Heart right ventricle (tissue), 16 donors: ENCODE measurements at places on chromosomes 6 and 20.

DNA sequence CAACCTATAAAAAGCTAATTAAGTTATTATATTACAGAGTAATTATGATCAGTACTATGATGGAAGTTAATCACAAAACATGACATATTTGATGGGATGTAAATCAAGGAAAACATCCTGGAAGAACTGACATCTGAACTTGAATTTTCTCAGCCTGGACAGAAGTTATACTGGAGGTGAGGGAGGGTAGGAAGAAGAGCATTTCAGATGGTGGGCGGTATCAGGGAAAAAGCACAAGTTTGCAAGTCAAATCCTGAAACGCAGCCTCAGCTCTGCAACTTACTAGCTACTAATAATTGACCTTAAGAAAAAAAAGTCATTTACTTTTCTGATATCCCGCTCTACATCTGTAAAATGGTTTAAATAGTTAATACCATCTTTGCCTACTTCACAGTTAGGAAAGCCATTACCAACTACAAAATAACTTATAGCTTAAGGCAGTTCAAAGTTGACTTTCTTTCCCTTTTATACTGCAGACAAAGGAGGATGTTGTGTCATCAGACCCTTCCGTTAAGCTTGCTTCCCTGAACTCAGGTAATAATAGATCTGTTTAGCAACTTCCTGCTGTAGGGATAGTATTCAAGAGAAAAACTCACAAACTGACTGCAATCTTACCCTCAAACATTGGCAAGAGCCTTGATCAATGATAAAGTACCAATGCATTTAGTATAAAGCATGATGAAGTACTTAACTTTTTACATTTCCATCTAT lies 21.0 kb downstream of the NOL7 start:
- H3K4me1 ChIP-seq = peaks cover 26% of the 10 kb centered on the region
- peaks cover 71% of the 10 kb centered on the region for H3K36me3 ChIP-seq
- no peak overlapping the region for H3K27ac ChIP-seq
- no peak overlapping the region for H3K4me3 ChIP-seq

- H3K36me3 ChIP-seq = no peaks in the 10 kb centered on the region
- no peak for DNase-seq
- peaks cover 9% of the 10 kb centered on the region for H3K4me1 ChIP-seq
- H3K27me3 ChIP-seq = no peaks in the 10 kb centered on the region
- no peak overlapping the region for H3K27ac ChIP-seq
Measured at GRCh38 chr6:155079985-155080452, 84.9 kb downstream of the TIAM2 start.

DNA sequence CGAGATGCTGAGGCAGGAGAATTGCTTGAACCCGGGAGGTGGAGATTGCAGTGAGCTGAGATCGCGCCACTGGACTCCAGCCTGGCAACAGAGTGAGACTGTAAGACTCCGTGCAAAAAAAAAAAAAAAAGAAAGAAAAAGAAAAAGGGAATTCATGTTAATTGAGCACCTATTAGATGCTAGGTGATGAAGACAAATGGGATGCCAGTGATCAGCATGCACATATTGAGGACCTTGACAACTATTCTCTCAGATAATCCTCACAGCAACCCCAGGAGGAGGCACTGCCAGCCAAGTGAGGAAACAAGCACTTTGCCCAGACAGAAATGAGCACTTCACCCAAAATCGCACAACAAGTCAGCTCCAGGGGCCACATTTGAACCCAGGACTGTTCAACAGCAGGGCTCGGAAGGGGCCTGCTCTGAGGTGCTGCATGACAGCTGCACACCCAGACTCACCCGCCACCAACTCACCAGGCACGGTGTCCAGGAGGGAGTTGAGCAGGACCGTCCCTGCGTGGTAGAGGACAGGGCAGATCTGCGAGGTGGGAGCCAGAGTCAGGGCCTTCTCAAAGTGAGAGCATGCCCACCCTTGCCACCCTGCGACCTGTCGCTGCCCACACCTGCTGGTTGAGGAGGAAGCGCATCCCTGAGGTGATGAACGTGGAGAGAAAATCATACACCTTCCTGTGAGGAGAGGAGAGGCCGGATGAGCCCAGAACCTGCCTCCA lies 4.6 kb downstream of the PLTP start:
- no peak for DNase-seq
- H3K36me3 ChIP-seq = peaks cover 53% of the 10 kb centered on the region
- H3K27me3 ChIP-seq = no peaks in the 10 kb centered on the region
- no peak overlapping the region for H3K4me3 ChIP-seq
- H3K4me1 ChIP-seq = peaks cover 13% of the 10 kb centered on the region
- H3K27ac ChIP-seq = no peak overlapping the region

DNA sequence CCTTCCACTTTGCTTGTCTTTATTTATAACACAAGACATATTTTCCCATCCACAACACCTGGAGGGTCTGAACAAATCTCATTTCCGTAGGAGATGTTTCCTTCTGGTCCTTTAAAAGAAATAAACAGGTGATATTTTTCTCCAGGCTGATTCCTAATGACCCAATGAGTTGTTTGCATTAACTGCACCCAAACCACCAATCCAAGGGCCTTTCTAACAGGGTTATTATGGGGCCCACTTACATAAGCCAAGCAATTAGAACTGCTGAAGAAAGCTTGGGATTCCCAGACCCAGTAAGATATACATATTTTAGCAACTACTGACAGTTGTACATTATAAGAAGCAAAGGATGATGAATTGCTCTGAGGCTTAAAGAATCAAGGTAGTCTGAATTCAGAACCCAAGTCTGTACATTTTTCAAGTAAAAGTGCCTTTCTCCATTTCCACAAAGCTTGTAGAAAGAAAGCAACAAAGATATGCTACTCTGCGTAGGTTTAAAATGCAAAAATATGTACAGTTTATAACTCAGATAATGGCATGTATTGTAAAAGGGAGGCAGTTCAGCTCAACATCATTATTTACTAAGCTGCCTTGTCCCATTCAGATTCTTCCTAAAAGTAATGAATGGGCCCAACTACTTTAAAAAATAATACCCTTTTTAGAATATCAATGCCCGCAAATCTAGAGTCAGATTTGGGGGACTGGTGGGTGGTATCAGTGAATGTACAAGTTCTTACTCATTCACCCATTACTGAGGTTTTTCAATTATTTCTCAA lies 120.0 kb downstream of the DST start:
- peaks cover 37% of the 10 kb centered on the region for H3K36me3 ChIP-seq
- H3K4me3 ChIP-seq = no peak overlapping the region
- H3K4me1 ChIP-seq = peaks cover 3% of the 10 kb centered on the region
- H3K27me3 ChIP-seq = no peaks in the 10 kb centered on the region
- no peak for DNase-seq
- peak overlapping the region; percentile 11 for H3K27ac ChIP-seq

GRCh38 chr6:46324706-46325105 lies 153.9 kb upstream of the ENPP5 start:
- DNase-seq = no peak
- H3K27me3 ChIP-seq = no peaks in the 10 kb centered on the region
- no peak overlapping the region for H3K27ac ChIP-seq
- H3K4me1 ChIP-seq = peaks cover 7% of the 10 kb centered on the region

DNA sequence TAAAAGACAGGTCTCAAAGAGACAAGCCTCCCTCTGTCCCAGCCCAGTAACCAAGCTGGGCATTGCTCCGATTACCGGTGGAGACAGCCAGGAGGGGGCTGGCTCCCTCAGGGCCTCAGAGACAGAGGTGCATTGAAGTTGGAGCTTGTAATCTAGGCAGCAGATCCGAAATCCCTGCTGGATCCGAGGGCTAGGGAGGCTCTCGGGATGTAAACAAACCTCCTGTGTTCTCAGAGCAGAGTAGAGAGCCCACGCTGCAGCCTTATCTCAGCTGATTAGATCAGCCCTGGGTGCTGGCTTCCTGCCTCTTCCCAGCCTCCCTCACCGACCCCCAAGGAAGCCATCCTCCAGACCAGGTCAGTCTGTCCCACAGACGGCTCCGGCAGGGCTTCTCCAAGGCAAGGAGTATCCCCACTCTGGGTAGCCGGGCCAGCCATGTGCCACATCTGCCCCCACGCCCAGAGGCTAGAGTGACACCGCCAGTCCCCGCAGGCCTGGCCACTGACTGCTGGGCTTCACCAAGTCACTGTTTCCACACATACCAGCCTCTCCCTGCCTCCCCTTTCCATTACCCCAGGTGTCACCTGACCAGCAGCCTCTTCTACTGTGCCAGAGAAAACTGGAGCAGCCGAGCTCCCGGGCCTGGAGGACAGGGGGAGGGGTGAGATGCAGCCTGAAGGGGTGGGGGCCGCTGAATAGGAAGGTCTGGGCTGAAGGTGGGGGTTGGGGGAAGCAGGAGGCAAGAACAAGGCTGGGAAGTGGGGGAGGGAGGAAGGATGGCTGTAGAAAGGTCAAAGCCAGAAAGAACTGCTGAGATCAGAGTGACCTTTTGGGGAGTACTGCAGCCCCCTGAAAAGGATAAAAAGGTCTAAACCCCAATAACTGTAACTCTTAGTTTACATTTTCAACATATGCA lies 6.0 kb downstream of the SDC4 start:
- no peaks in the 10 kb centered on the region for H3K27me3 ChIP-seq
- H3K4me1 ChIP-seq = peaks cover 88% of the 10 kb centered on the region
- DNase-seq = peak; percentile 63
- peak overlapping the region; percentile 90 for H3K27ac ChIP-seq

- no peak overlapping the region for H3K27ac ChIP-seq
- no peaks in the 10 kb centered on the region for H3K4me1 ChIP-seq
- H3K4me3 ChIP-seq = no peak overlapping the region
- H3K27me3 ChIP-seq = no peaks in the 10 kb centered on the region
Measured at GRCh38 chr6:135499441-135500340, 2.2 kb upstream of the AHI1 start.

DNA sequence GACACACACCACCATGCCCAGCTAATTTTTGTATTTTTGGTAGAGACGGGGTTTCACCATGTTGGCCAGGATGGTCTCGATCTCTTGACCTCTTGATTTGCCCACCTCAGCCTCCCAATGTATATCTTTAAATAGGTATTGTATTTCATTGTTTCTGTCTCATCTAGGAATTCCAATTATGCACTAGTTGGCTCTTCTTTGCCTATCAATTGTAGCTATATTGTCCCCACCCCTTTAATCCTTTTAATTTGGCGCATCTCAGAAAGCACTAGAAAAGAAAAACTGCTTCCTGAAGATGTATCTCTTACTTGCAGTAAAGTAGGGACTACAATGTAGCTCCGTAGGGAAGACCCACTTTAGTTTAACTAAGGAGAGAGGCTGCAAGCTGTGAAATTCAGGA lies 10.5 kb upstream of the MAVS start:
- H3K27me3 ChIP-seq = no peaks in the 10 kb centered on the region
- H3K36me3 ChIP-seq = no peaks in the 10 kb centered on the region
- no peak overlapping the region for H3K4me3 ChIP-seq
- H3K27ac ChIP-seq = no peak overlapping the region

- DNase-seq = no peak
- no peaks in the 10 kb centered on the region for H3K36me3 ChIP-seq
- no peaks in the 10 kb centered on the region for H3K4me1 ChIP-seq
- H3K4me3 ChIP-seq = no peak overlapping the region
- H3K27me3 ChIP-seq = no peaks in the 10 kb centered on the region
Measured at GRCh38 chr6:146581968-146582367, 16.8 kb upstream of the ADGB start.

DNA sequence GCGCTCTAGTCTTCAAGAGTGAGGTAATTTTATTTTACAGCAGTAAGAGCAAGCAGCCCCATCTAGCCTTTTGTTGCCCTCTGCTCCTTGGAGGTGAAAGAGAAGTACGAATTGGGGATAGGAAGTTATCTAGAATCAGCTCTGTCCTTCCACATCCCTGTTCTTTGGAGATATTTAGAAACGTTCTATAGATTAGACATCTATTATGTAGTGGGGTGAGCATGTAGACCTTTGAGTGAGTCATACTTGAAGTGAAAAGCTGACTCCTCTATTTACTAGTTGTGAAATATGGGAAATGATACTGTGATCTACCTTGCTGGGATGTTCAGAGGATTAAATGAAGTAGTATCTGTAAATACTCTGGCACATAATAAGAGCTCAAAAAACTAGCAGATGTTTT lies 36.0 kb upstream of the SLC35D3 start:
- H3K36me3 ChIP-seq = no peaks in the 10 kb centered on the region
- no peak for DNase-seq
- H3K27ac ChIP-seq = no peak overlapping the region
- no peaks in the 10 kb centered on the region for H3K27me3 ChIP-seq
- H3K4me1 ChIP-seq = no peaks in the 10 kb centered on the region
- no peak overlapping the region for H3K4me3 ChIP-seq

DNA sequence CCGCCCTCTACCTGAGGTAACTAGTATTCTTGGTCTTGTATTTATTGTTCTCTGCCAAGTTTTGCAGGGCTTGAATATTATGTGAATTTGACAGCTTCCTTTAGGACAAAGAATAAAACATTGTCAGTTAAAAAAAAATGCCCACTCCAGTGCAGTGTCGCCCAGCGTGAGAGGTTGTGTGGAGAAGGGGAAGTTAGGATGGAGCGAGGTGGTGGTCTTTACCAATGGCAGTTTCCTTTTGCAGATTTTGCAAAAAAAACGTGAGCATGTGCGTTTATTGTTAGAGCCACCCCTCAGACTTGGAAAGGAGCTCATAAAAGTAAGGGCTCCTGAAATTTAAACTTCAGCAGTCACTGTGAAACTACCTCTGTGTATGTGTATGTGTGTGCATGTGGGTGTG lies 28.3 kb downstream of the UST start:
- no peaks in the 10 kb centered on the region for H3K27me3 ChIP-seq
- no peaks in the 10 kb centered on the region for H3K4me1 ChIP-seq
- H3K4me3 ChIP-seq = no peak overlapping the region
- no peaks in the 10 kb centered on the region for H3K36me3 ChIP-seq
- H3K27ac ChIP-seq = no peak overlapping the region
- DNase-seq = no peak

GRCh38 chr20:35049776-35050352 lies 42.7 kb downstream of the TRPC4AP start:
- H3K4me1 ChIP-seq = peaks cover 7% of the 10 kb centered on the region
- no peaks in the 10 kb centered on the region for H3K36me3 ChIP-seq
- H3K27ac ChIP-seq = peak overlapping the region; percentile 66
- no peaks in the 10 kb centered on the region for H3K27me3 ChIP-seq

DNA sequence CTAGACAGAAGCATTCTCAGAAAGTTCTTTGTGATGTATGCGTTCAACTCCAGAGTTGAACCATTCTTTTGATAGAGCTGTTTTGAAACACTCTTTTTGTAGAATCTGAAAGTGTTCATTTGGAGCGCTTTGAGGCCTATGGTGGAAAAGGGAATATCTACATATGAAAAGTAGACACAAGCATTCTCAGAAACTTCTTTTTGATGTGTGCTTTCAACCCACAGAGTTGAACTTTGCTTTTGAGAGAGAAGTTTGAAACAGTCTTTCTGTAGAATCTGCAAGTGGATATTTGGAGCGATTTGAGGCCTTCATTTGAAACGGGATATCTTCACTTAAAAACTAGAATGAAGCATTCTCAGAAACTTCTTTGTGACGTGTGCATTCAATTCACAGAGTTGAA lies 582.6 kb upstream of the ZNF337 start:
- no peak overlapping the region for H3K27ac ChIP-seq
- H3K27me3 ChIP-seq = no peaks in the 10 kb centered on the region
- no peaks in the 10 kb centered on the region for H3K36me3 ChIP-seq
- H3K4me3 ChIP-seq = no peak overlapping the region
- H3K4me1 ChIP-seq = no peaks in the 10 kb centered on the region
